ENCODE measurements at places on chromosomes 6 and 20.

DNA sequence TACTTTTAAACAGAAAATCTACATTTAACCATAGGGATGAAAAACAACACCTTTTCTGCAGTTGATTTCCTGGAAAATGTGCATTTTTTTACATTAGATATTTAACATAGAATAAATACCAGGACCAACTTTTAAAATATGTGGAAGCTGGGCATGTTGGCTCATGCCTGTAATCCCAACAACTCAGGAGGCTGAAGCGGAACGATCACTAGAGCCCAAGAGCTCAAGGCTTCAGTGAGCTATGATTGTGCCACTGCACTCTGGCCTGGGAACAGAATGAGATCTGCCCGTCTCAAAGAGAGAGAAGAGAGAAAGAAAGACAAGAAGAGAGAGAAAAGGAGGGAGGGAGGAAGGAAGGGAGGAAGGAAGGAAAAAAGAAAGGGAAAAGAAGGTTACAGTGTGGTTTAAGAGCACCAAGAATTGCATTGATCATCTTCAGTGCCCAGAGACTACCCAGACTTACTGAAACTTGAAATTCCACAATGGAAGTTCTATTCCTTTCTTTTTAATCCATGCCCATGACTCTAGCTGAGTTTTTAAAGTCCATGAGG lies 189.4 kb upstream of the ARID1B start:
- H3K27me3 ChIP-seq: no peaks in the 10 kb centered on the region
- no peak overlapping the region for H3K4me3 ChIP-seq
- H3K4me1 ChIP-seq: no peaks in the 10 kb centered on the region
- no peaks in the 10 kb centered on the region for H3K36me3 ChIP-seq
- DNase-seq: no peak

- DNase-seq: no peak
- H3K4me3 ChIP-seq: no peak overlapping the region
- H3K4me1 ChIP-seq: no peaks in the 10 kb centered on the region
- H3K36me3 ChIP-seq: no peaks in the 10 kb centered on the region
These were observed 80.8 kb downstream of the PLEKHG1 start for GRCh38 chr6:150680510-150680909.

- H3K4me3 ChIP-seq: no peak overlapping the region
- peaks cover 33% of the 10 kb centered on the region for H3K4me1 ChIP-seq
- no peaks in the 10 kb centered on the region for H3K27me3 ChIP-seq
- no peak overlapping the region for H3K27ac ChIP-seq
These were observed 31.5 kb downstream of the PMEPA1 start for GRCh38 chr20:57678340-57678739.

DNA sequence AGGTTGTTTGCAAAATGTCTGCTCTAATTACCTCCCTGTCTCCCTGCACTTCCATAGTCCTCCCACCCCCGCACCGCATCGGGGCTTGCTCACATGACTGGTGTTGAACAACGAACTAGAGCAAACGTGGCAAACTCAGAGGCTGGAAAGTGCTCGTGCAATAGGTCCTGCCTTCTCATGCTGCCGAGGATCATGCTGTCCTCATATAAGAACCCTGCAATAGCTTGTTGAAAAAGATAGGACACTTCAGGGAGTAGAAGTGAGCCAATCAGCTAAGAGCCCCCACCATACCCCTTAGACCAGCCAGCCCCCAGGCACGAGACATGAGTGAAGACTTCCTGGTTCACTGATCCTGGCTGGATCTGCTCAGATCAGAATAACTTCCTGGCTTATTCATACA lies 219.2 kb downstream of the C6orf118 start:
- no peak overlapping the region for H3K4me3 ChIP-seq
- no peak for DNase-seq
- H3K36me3 ChIP-seq: no peaks in the 10 kb centered on the region
- no peaks in the 10 kb centered on the region for H3K4me1 ChIP-seq
- no peak overlapping the region for H3K27ac ChIP-seq

- H3K27ac ChIP-seq: no peak overlapping the region
- H3K27me3 ChIP-seq: no peaks in the 10 kb centered on the region
- H3K4me3 ChIP-seq: no peak overlapping the region
- no peaks in the 10 kb centered on the region for H3K36me3 ChIP-seq
- no peaks in the 10 kb centered on the region for H3K4me1 ChIP-seq
These were observed 6.9 kb upstream of the CST11 start for GRCh38 chr20:23459461-23460150.

GRCh38 chr6:14458669-14459266 lies 341.2 kb downstream of the CD83 start:
- no peaks in the 10 kb centered on the region for H3K4me1 ChIP-seq
- H3K4me3 ChIP-seq: no peak overlapping the region
- H3K36me3 ChIP-seq: no peaks in the 10 kb centered on the region
- H3K27ac ChIP-seq: no peak overlapping the region
- no peak for DNase-seq
- H3K27me3 ChIP-seq: no peaks in the 10 kb centered on the region

GRCh38 chr6:938916-939315 lies 246.0 kb upstream of the EXOC2 start:
- peaks cover 6% of the 10 kb centered on the region for H3K27me3 ChIP-seq
- no peak overlapping the region for H3K4me3 ChIP-seq
- no peaks in the 10 kb centered on the region for H3K4me1 ChIP-seq
- no peak overlapping the region for H3K27ac ChIP-seq

- H3K4me3 ChIP-seq: no peak overlapping the region
- no peak overlapping the region for H3K27ac ChIP-seq
- no peaks in the 10 kb centered on the region for H3K27me3 ChIP-seq
- H3K4me1 ChIP-seq: no peaks in the 10 kb centered on the region
- no peaks in the 10 kb centered on the region for H3K36me3 ChIP-seq
These were observed 215.0 kb upstream of the HSF2 start for GRCh38 chr6:122184401-122184827.

- no peaks in the 10 kb centered on the region for H3K27me3 ChIP-seq
- H3K4me1 ChIP-seq: no peaks in the 10 kb centered on the region
- H3K4me3 ChIP-seq: no peak overlapping the region
- no peak overlapping the region for H3K27ac ChIP-seq
These were observed 104.0 kb downstream of the ISM1 start for GRCh38 chr20:13325033-13325432.

- H3K36me3 ChIP-seq: no peaks in the 10 kb centered on the region
- H3K27me3 ChIP-seq: no peaks in the 10 kb centered on the region
- H3K4me3 ChIP-seq: no peak overlapping the region
- no peak overlapping the region for H3K27ac ChIP-seq
- no peaks in the 10 kb centered on the region for H3K4me1 ChIP-seq
These were observed 105.8 kb downstream of the CD109 start for GRCh38 chr6:73801652-73802268.

- H3K36me3 ChIP-seq: no peaks in the 10 kb centered on the region
- no peak overlapping the region for H3K4me3 ChIP-seq
- no peaks in the 10 kb centered on the region for H3K27me3 ChIP-seq
- DNase-seq: no peak
- no peaks in the 10 kb centered on the region for H3K4me1 ChIP-seq
These were observed 50.5 kb downstream of the EYA4 start for GRCh38 chr6:133291671-133292070.

GRCh38 chr6:121956782-121957181 lies 442.7 kb upstream of the HSF2 start:
- no peak for DNase-seq
- no peak overlapping the region for H3K27ac ChIP-seq
- H3K4me1 ChIP-seq: no peaks in the 10 kb centered on the region
- H3K36me3 ChIP-seq: no peaks in the 10 kb centered on the region

- H3K4me3 ChIP-seq: no peak overlapping the region
- H3K27ac ChIP-seq: no peak overlapping the region
- DNase-seq: no peak
- H3K27me3 ChIP-seq: no peaks in the 10 kb centered on the region
These were observed 891.3 kb downstream of the EYS start for GRCh38 chr6:64815718-64816117.

DNA sequence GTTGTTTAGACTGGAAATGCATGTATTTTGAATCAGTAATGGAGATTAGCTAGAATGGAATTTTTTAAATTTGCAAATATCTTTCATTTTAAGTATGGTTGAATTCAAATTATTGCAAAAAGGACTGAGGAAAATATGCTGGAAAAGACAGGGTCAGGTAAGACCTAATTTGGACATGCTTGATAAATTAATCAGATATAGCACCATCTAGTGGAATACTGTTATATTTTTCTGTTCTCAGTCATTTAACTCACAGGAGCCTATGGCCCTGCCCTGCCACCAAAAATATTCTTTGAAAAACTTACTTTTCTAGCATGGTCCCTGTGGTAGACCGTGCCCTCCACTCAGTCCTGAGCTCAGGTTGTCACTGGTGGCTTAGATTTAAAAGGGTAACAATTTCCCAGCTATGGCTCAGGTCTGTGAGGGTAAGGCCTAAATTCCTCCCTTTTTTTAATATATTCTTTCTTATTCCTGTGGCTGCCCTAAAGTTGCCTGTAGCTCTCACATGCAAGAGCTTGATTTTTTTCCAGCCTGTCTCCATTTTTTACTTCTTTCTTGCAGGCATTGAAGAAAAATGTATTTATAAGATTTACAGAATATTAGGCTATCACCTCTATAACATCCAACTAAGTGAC lies 25.3 kb upstream of the KIAA1586 start:
- peak; percentile 68 for DNase-seq
- no peak overlapping the region for H3K4me3 ChIP-seq
- no peaks in the 10 kb centered on the region for H3K27me3 ChIP-seq
- H3K4me1 ChIP-seq: no peaks in the 10 kb centered on the region
- no peak overlapping the region for H3K27ac ChIP-seq
- no peaks in the 10 kb centered on the region for H3K36me3 ChIP-seq

GRCh38 chr6:128347123-128347522 lies 173.3 kb downstream of the PTPRK start:
- no peak overlapping the region for H3K4me3 ChIP-seq
- no peaks in the 10 kb centered on the region for H3K27me3 ChIP-seq
- no peak overlapping the region for H3K27ac ChIP-seq
- H3K4me1 ChIP-seq: peaks cover 3% of the 10 kb centered on the region
- DNase-seq: no peak

- no peaks in the 10 kb centered on the region for H3K36me3 ChIP-seq
- no peaks in the 10 kb centered on the region for H3K27me3 ChIP-seq
- no peak overlapping the region for H3K4me3 ChIP-seq
- H3K4me1 ChIP-seq: no peaks in the 10 kb centered on the region
- H3K27ac ChIP-seq: no peak overlapping the region
These were observed 17.8 kb downstream of the OR2H2 start for GRCh38 chr6:29602564-29603361.

GRCh38 chr6:63663956-63664281 lies 28.3 kb downstream of the PHF3 start:
- no peak for DNase-seq
- 0 out of 2 replicates have a peak, but pooled peaks cover 4% of the 10 kb centered on the region for H3K4me1 ChIP-seq
- H3K27me3 ChIP-seq: no peaks in the 10 kb centered on the region
- no peak overlapping the region for H3K4me3 ChIP-seq
- H3K36me3 ChIP-seq: no peaks in the 10 kb centered on the region

DNA sequence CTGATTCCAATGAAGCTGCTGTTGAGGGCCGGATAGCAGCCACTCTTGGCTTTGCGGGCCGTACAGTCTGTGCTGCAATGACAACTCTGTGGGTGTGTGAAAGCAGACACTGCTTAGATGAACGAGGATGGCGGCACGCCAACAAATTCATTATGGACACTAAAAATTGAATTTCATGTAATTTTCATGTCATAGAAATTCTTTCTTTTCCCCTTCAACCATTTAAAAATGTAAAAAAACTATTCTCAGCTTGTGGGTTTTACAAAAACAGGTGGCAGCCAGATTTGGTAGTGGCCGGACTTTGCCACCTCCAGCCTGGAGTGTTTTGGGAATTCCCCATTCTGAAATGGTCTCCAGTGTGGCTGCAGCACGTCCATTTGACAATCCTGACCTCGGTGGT lies 26.0 kb downstream of the MAS1 start:
- H3K27me3 ChIP-seq: peaks cover 5% of the 10 kb centered on the region
- no peaks in the 10 kb centered on the region for H3K4me1 ChIP-seq
- H3K36me3 ChIP-seq: no peaks in the 10 kb centered on the region

DNA sequence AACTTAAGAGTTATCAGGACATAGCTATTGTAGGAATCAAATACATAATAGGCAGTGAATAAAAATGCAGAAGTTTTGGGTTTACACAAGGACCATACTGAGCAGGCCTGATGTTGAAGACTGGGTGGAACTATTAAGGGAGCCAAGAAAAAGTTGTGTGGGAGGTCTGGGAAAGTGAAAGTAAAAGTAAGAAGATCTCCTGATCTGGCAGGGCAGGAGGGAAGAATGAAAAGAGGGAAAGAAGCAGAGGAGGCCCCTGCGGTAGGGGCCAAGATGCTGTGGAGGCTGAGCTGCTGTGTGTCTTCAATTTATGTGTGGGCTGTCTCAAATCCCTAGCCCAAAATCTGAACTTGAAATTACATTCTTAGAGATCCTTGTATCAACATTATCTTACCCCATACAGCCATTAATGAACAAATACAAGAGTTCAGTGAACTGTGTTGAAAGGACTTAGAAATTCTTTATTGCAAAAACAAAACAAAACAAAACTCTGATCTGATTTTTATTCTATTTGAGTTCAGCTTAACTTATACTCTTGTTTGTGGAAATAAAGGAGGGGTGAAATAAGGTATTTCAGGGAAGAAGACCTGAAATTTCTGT lies 1183.8 kb downstream of the HACE1 start:
- no peaks in the 10 kb centered on the region for H3K4me1 ChIP-seq
- no peaks in the 10 kb centered on the region for H3K27me3 ChIP-seq
- no peak for DNase-seq
- H3K27ac ChIP-seq: no peak overlapping the region

- no peaks in the 10 kb centered on the region for H3K27me3 ChIP-seq
- DNase-seq: no peak
- no peak overlapping the region for H3K4me3 ChIP-seq
- H3K36me3 ChIP-seq: no peaks in the 10 kb centered on the region
- H3K27ac ChIP-seq: peak overlapping the region; percentile 82
- peaks cover 30% of the 10 kb centered on the region for H3K4me1 ChIP-seq
These were observed 66.0 kb downstream of the ARHGAP18 start for GRCh38 chr6:129643968-129644367.

DNA sequence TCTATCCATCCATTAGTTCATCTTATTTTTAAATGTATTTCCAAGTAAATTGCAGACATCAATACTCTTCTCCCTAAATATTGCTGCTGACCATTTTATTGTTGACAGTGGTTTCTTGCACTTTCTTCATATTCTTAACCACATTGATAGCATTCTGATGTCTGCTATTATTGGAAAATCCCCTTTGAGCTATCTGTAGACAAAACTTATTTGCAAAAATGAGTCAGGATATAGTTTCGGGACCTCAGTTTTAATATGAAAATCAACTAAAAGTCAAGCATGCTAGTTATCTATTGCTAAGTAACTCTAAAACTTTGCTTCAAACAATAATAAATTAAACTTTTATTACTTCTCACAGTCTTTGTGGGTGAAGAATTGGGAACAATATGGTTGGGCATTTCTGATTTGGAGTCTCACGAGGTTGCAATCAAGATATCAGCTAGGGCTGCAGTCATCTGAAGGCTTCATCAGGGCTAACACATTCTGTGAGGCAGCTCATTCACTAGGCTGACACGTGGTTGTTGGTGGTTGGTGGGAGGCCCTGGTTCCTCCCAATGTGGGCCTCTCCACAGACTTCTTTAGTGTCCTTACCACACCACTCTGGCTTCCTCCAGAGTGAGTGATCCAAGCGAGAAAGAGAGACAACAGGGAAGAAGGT lies 32.7 kb downstream of the CD109 start:
- no peak overlapping the region for H3K4me3 ChIP-seq
- no peaks in the 10 kb centered on the region for H3K4me1 ChIP-seq
- H3K36me3 ChIP-seq: peaks cover 3% of the 10 kb centered on the region
- DNase-seq: no peak

GRCh38 chr6:5271926-5272325 lies 10.6 kb downstream of the FARS2 start:
- H3K36me3 ChIP-seq: no peaks in the 10 kb centered on the region
- no peaks in the 10 kb centered on the region for H3K27me3 ChIP-seq
- H3K4me3 ChIP-seq: no peak overlapping the region

Measured in Panc1 (cell line).